ENCODE measurements at places on chromosomes 3 and 15.

- no peak for DNase-seq
Observed at GRCh38 chr15:81619002-81619401, 245.0 kb upstream of the TMC3 start.

DNA sequence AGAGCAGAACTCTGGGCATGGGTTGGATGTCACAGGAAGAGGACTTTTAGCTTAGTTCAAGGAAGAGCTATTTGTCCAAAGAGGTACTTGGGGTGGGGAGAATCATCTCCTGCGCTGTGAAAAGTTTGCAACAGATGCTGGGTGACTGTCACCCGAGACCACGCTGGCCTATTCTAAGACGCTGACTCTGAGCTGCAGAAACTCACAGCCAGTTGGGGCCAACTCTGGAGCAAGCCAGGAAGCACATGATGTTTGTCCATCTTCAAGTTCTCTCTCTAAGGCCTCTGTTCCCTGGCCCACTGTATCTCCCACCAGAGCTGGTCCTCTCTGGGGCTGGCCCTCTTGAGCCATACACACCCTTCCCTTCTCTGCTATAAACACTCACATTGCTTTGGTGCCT lies 17.9 kb upstream of the CDCP1 start:
- no peak for DNase-seq

DNA sequence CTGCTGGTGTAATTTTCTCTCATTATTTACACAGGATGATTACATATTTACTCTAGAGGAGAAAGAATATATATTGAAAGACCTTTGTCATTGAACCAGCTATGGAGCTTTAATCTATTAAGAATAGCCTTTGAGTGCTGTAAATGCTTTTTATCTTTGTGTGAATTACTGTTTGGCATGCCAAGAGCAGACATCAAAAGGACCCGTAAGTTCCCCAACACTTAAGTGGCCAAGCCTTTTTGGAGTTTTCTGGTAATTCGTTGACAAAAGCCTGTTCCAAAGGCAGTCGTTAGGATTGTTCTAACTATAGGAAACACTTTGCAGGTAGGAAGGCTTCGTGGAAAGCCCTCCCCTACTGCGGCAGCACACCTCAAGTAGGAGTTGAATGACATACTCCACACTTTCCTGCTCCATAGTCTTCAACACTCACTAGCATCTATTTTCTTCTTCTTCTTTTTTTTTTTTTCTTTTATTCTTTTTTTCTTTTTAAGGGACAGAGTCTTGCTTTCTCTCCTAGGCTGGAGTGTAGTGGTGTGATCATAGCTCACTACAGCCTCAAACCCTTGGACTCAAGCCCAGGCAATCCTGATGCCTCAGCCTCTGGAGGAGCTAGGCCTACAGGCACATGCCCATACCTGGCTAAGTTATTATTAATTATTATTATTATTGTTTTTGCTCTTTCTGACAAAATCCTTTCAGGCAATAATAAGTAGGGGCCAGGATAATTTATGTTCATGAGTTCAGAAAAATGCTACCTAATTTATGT lies 98.6 kb downstream of the SUCNR1 start:
- DNase-seq = no peak

GRCh38 chr3:40229963-40230362 lies 79.5 kb upstream of the EIF1B start:
- no peak for DNase-seq

GRCh38 chr3:158333736-158334135 lies 223.8 kb downstream of the RSRC1 start:
- no peak for DNase-seq

GRCh38 chr15:23734862-23735261 lies 47.8 kb upstream of the NDN start:
- no peak for DNase-seq

DNA sequence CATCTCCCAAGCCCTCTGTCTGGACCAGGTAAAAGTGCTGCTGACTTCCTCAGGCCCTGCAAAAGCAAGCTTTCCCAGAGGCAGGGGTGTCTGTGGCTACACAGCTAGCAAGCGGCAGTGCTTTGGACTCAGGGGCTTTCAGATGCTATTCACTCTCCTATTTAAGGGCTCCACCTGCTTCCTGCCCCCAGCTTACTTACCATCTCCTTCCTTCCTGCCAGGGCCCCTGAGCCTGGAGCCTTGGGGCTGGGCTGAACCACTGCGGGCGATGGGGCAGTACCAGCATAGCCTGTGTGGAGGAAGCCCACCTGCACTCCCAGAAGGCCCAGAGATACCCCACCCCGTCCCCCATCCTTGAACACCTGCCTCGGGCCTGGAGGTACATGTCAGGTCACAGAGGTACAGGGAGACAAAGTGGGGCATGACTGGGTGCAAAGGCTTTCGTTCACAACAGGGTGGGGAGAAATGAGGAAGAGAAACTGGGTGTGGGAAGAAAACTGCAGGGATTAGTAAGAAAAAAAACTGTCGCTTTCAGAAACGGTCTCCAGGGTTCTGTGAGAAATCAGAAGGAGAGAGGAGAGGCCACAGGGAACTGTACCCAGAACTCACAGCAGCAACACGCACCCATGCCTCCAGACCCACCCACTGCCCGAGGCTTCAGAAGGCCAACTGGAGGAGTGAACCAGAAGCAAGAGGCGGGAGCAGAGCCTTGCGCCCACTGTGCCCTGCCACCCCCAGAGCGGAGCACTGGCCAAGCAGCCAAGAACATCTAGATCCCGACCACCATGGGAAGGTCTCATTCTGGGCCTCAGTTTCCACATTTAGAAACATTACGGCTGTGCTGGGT lies 49.5 kb downstream of the CCDC12 start:
- no peak for DNase-seq

GRCh38 chr15:42152196-42152920 lies 4.1 kb downstream of the PLA2G4F start:
- DNase-seq = no peak

DNA sequence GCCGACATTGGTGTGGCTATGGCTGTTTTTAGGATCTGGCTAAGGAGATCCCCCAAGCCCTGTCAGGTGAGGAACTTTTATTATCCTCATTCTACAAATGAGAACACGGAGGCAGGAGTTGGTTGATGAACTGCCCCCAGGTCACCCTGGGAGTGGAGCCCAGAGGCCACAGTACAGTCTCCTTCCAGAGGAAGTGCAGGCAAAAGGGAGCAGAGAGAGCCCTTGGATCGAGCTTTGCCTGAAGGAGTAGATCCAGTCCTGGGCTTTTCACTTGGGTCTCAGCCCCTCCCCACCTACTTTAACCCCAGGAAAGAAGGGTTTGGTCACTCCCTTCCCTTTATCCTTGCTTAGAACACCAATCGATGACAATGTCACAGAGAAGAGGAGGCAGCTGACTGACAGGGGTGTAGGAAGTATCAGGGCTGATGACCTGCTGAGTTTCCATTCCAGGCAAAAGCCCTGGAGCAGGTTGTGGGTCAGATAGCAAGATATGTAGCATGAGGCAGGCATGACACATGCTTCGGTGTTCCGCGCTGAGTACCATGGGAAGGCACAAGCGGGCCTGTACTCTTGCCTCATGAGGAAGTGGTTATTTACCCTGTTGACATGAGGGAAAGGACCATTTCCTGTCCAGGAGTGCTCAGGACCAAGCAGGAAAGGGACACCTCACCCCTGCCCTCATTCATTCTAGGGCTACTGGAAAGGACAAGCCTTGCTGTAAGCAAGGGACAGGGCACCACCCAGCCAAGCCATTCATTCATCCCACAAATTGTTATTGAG lies 5.8 kb upstream of the PLA2G4D start:
- no peak for DNase-seq

GRCh38 chr15:88725305-88726210 lies 77.7 kb upstream of the ACAN start:
- DNase-seq = no peak

GRCh38 chr15:48333540-48333939 lies 2.3 kb downstream of the DUT start:
- no peak for DNase-seq

DNA sequence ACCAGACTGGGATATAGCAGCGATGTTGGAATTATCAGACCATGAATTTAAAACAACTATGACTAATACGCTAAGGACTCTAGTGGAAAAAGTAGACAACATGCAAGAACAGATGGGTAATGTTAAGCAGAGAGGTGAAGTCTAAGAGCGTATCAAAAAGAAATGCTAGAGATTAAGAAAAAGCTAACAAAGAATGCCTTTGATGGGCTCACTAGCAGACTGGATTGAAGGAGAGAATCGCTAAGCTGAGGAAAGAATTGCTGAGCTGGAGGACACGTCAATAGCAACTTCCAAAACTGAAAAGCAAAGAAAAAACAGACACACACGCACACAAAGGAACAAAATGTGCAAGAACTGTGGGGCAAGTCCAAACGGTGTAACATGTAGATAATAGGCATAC lies 20.0 kb upstream of the CMTM6 start:
- no peak for DNase-seq

DNA sequence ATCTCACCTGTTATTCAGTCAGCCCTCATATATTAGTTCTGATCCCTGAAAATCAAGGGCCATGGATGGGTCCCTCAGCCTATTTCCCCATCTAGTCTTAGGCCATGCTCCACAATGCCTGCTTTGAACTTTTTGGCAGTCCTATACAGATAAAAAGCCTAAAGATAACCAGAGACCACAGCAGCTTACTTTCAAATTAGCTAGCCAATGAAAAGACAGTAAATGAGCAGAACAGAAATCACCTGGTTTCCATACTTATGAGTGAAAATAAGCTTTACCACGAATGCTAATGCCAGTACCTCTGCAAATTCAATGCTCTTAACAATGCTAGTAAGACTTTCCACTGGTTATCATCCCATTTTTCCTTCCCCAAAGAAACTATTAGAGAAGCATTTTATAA lies 141.6 kb upstream of the SPRED1 start:
- DNase-seq = no peak

DNA sequence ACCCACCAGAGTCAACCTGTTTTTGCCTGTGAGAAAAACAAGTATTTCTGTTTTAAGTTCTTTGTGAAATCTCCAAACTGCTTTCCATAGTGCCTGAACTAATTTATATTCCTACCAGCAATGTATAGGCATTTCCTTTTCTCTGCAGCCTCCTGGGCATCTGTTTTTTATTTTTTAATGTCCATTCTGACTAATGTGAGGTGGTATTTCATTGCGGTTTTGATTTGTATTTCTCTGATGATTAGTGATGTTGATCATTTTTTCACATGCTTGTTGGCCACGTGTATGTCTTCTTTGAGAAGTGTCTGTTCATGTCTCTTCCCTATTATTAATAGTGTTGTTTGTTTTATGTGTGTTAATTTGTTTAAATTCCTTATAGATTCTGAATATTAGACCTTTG lies 820.5 kb downstream of the MCTP2 start:
- DNase-seq = no peak

- no peak for DNase-seq
Observed at GRCh38 chr15:43132830-43133429, 456 bp upstream of the TMEM62 start.

DNA sequence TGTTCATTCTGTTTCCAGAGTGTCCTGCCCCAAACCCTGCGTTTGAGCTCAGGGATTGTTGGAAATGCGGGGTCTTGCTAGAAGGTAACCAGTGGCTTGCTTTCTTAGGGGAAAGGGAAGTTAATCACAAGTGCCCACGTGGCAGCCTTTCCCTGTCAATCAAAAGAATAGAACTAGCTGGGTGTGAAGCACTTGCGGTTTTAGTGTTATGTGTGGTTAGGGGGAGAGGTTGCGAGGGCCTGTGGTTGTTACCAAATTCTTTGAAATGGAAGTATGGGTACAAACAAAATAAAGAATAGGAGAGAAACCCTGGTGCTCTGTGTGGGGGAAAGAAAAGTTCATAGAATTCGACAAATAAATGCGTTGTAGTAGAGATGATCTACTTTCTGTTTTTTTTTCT lies 67.6 kb downstream of the FNDC3B start:
- DNase-seq = peak; percentile 26

DNA sequence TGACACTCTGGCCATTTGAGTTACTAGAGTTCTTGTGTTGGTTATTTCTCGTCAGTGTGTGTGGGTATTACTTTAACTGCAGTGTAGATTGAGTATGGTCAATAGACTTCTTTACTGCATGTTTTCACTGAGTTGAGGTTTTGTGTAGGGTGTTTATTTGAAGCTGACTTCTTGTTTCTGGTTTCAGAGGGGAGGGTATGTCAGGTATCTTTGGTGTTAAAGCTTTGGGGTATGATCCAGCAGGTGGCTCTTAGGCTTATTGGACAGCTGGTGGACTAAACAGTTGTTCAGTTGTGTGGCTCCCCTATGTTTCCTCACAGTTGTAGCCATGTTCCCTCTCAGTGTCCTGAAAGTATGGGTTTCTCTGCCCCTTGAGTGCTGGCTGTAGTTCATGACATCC lies 72.0 kb downstream of the AKAP13 start:
- no peak for DNase-seq

DNA sequence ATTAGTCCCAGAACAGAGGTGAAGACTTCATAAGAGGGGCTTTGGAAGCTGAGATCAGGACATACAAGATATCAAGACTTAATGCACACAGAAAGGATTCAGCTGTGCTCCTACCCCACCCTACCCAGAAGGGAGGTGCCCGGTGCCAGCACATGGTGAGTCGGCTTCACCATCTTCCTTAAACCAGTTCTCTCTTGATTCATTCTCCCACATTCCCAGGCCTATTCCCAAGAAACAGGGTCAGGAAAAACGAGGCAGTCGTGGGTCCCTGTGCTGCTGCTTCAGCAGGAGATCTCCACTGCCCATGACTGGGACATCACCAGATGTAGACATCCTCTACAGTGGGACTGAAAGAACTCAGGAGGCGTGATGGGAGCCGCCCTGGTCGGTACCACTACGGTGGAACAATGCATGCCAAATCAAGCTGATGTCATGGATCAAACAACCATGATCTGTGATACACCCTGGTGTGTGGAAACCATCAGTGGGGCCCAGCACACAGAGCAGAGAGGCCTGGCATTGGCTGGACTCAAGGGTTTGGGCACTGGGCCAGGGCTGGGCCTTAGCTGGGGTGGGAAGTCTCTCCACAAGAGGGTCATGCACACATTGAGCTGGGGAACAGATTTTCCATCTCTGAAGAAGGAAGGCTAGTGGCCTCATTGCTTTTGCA lies 41.9 kb downstream of the CCDC12 start:
- no peak for DNase-seq

GRCh38 chr15:96058103-96058851 lies 272.2 kb upstream of the NR2F2 start:
- DNase-seq = no peak

DNA sequence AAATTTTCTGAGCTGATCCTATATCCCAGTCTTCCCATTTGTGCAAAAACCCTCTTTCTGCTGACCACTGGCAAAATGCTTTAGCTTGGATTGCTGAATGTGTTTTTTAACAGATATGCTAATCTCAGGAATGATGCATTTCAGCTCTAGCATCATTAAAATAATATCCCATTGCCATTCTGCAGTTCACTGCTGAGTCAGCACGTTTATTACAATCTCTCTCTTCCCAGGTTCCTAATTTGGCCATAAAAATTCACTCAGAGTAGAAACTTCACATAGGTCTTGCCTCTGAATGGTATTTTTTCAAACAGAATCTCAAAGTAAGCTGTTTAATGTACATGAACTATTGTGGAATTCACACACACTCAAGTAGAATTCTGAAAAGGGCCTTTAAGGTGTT lies 509.6 kb upstream of the SUCLG2 start:
- no peak for DNase-seq

DNA sequence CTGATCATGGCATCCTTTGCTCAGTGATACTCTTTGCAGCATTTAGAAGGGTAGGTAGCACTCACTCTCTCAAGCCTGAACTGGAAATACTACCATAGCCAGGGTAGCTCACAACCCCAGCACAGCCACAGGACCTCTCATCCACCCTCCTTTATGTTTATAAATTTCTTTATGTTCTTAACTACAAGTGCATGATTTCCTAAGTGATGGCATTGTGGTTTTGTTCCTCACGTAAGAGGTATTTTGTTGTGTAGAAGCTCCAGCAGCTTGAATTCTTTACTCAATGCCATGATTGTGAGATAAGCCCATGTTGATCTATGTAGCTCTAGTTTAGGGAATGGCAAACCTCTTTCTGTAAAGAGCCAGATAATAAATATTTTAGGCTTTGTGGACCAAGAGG lies 7.9 kb upstream of the RTP3 start:
- no peak for DNase-seq
